ENCODE measurements at places on chromosomes 1 and 21. TPM values are rescaled to one million over a fixed set of nuclear protein-coding genes. Genes with fewer than 3 reads are reported as not detected.
A peak's percentile ranks its signal among the peaks of the same experiment; 100 is the strongest.

DNA sequence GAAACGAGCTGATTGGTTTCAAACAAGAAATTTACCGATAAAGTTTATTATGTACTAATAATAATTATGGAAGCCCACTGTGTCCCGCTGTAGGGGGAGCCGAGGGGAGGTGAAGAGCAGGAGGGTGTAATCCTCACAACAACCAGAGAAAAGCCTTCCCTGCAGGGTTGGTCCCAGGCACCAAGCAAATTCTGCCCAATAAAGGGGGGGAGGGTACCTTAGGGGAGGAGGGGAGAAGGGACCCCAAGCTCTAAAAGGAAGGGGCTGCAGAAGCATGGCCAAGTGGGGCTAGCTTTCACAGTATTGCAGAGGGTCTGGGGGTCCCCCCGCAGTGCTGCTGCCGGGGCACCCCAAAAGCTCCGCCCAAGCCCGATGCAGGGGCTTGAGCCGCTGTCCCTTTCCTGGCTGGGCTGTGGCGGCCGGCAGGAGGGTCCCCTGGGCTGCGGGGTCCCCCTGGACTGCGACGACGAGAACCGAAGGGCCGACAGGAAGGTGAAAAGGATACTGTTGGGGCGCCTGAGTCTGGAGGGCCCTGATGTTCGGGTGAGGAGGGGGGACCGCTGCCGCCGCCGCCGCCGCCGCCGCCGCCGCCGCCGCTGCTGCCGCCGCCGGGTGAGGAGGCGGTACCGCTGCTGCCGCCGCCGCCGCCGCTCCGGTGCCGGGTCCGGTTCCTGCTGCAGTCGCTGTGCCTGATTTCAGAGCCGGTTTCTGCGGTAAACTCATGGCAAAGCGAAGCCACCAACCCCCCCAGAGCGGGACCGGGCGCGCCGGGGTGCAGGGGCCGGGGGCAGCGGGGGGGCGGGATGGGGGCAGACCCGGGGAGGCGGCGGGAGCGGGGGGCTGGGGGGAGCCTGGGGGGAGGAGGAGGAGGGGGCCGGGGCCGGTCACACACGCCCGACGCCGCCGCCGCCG lies 771 bp downstream of the EIF4G3 start:
- H3K36me3 ChIP-seq: peaks cover 29% of the 10 kb centered on the region
- peak overlapping the region; percentile 87 for H3K27ac ChIP-seq
- DNase-seq: peak; percentile 60

SGIP1 gene
- 0.05 TPM for total RNA-seq

DNA sequence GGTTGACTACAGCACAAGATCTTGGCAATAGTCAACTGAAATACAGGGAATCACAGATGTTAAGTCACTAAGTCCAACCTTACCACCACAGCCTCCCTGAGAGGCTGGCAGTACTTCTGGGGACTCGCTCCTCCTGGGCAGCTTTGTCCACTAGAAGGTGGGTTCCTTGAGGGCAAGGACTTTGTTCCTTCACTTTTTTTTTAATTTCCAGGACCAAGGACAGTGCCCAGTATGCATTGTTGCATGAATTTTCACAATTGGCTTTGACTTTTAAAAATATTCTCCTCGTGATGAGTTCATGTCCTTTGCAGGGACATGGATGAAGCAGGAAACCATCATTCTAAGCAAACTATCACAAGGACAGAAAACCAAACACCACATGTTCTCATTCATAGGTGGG lies 96.7 kb upstream of the IGSF21 start:
- no peak overlapping the region for H3K4me3 ChIP-seq
- H3K27ac ChIP-seq: no peak overlapping the region
- no peak for DNase-seq

DNA sequence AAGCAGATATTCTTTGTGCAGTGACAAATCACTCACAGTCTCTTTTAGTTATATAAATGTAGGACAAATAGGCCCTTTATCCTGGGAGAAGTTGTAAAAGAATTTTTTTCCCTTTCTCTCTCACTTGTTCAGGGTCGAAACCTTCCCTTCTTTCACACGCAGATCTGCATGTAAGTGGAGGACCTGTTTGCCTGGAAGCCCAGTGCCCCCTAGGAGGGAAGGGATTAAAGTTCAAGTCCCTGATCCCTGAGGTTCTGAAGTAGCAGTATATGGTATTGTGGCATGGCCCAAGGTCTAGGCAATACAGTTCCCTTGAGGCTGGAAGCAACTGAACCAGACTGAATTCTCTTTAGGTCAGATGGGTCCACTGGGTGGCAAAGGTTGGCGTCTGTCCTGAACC lies 48.6 kb upstream of the PTGFRN start:
- H3K27me3 ChIP-seq: no peaks in the 10 kb centered on the region
- H3K4me1 ChIP-seq: no peaks in the 10 kb centered on the region
- H3K4me3 ChIP-seq: no peak overlapping the region

- no peak overlapping the region for H3K27ac ChIP-seq
- H3K27me3 ChIP-seq: no peaks in the 10 kb centered on the region
- H3K36me3 ChIP-seq: no peaks in the 10 kb centered on the region
- no peak for DNase-seq
- H3K4me3 ChIP-seq: no peak overlapping the region
- H3K4me1 ChIP-seq: no peaks in the 10 kb centered on the region
Observed at GRCh38 chr1:200458780-200459179, 48.9 kb upstream of the ZNF281 start.

IGSF5 gene
- total RNA-seq: not detected

- peaks cover 6% of the 10 kb centered on the region for H3K36me3 ChIP-seq
- peaks cover 69% of the 10 kb centered on the region for H3K4me1 ChIP-seq
- H3K27me3 ChIP-seq: no peaks in the 10 kb centered on the region
- peak overlapping the region; percentile 85 for H3K27ac ChIP-seq
- DNase-seq: peak; percentile 47
Observed at GRCh38 chr1:234970731-234971476, 157.7 kb downstream of the TOMM20 start.

DNA sequence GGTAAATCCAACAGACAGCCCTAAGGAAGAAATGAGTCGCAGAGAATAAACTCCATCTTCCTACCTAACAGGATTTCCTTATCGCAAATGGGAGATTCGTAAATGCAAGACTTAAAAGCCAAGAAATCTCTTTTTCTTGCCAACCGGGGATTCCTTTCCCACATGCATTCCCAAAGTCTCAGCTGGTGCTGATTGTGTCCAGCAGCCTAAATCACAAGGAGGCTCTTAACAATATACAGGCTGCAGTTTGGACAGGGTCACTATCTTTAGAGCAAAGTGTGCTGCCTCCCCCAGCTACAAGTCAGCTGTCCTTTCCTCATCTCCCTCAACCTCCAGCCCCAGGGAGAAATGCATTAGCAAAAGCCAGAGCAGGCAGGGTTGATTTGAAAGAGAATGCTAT lies 189.8 kb upstream of the PLXNA2 start:
- no peaks in the 10 kb centered on the region for H3K36me3 ChIP-seq
- no peak overlapping the region for H3K27ac ChIP-seq
- DNase-seq: no peak

DPM3 gene
- 29.8 TPM for total RNA-seq

S1PR1 gene
- 130 TPM for total RNA-seq

DNA sequence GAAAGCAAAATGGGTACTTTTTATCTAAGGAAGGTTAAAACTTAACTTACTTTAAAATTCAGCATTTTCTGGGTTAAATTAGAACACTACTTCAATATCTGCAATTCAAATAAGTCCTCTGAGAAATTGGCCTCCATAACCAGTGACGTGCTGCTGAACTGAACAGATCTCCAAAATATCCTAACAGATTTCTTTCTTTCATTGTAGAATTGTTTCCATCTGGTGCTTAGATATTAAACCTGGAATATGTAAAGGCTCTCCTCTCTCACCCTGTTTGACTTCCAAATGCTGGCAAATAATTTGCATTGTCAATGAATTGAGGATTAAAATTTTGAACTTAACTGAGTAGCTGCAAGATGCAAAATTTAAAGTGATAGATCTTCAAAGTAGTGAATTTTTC lies 316.9 kb upstream of the CXADR start:
- H3K4me1 ChIP-seq: no peaks in the 10 kb centered on the region
- H3K27me3 ChIP-seq: no peaks in the 10 kb centered on the region
- no peaks in the 10 kb centered on the region for H3K36me3 ChIP-seq
- DNase-seq: no peak

Data from activated CD4-positive, alpha-beta T cell treated with anti-CD3 and anti-CD28 coated beads for 36 hours (primary cell).